Inflammatory macrophage (primary cell): ENCODE measurements at places on chromosomes 2 and 18.
A peak's percentile ranks its signal among the peaks of the same experiment; 100 is the strongest.

DNA sequence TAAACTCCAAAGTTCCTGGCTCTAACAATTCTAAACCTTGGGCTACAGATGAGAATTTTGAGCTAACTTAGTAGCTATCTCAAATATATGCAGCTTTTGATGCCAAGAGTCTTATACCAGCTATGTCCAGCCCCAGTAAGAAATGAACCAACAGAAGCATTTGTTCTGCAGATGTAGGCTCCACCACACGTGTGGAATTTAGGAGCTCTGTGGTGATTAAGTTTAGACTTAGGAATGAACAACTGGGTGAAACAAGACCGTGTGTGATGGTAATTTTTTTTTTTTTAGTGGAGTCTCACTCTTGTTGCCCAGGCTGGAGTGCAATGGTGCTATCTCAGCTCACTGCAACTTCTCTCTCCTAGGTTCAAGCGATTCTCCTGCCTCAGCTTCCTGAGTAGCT is 179.7 kb downstream of the ANKRD30B start:
- DNase-seq = no peak

GRCh38 chr2:48315896-48316194 is 214.1 kb upstream of the STON1 start:
- DNase-seq = no peak

DNA sequence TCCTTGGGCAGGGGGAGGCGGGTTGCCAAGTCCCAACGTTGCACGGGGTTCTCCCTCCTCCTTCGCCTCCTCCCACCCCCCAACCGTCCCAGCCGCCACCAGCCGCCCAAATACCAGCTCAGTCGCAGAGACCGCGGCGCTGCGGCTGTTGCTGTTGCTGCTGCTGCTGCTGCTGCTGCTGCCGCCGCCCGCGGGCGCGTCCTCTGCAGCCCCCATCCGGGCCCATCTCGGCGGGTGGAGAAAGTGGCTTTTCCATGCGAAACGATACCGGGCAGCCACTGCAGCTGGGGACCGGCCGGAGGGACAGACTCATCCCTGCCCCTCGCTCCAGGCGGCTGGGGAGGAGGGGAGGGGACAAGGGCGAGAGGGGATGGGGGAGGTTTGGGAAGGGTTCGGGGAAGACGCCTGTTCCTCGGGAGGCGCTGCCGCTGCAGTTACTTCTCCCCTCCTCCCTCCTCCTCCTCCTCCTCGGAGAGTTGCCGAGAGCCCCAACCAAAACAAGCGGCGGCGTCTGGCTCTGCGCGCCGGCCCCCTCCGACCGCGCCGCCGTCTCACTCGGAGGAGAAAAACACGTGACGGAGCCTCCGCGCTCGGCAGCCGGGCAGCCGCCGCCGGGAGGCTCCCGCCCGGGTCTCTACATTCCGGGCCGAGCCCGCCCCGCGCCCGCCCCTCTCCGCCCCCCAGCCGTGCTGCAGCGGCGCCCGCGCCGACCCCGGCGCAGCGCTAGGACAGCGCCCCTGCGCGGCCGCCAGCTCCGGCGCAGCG is at the start of gene IRS1:
TSS of gene IRS1 (minus strand) at position 610 of the 765 bp plus-strand sequence. CDS start 1,082 bp downstream, outside the sequence.
- DNase-seq = peak; percentile 15

DNA sequence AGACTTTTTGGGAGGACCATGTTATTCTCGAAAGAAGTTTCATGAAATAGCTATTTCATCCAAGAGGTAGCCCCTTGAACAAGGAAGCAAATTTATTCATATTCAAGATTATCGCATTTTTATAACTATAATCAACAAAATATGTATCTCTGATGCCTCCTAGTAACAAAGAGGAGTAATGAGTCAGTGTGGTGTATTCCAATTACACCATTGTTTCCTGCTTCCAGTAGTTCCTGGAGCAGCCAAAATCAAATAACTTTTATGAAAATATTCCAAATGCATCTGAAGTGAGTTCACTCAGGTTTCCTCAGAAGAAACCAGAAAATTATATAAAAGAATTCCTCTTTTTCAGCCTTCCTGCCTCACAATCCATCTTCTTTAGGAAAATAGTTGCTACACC is 43.0 kb downstream of the ANKRD36B start:
- no peak for DNase-seq

GRCh38 chr2:102033031-102033749 is 41.4 kb downstream of the IL1R2 start:
- DNase-seq = peak; percentile 90

DNA sequence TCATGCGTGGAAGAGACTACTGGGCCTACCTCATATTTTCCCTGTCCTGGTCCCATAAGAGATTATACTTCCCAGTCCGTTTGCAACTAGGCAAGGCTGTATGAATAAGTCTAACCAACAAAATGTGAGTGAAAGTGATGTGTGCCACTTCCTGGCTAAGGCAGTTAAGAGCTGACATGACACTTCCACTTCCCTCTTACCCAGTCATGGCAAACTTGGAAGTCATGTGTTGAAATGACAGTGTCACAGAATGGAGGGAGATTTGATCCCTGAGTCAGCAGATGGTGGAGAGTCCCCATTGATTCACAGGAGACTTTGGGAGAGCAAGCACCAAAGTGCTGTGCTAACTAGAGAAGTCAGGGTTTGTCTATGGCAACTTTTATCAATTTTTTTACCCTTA is 36.4 kb downstream of the TACR1 start:
- DNase-seq = peak; percentile 79

GRCh38 chr2:45002686-45003085 is 6.6 kb downstream of the SIX2 start:
- DNase-seq = no peak

DNA sequence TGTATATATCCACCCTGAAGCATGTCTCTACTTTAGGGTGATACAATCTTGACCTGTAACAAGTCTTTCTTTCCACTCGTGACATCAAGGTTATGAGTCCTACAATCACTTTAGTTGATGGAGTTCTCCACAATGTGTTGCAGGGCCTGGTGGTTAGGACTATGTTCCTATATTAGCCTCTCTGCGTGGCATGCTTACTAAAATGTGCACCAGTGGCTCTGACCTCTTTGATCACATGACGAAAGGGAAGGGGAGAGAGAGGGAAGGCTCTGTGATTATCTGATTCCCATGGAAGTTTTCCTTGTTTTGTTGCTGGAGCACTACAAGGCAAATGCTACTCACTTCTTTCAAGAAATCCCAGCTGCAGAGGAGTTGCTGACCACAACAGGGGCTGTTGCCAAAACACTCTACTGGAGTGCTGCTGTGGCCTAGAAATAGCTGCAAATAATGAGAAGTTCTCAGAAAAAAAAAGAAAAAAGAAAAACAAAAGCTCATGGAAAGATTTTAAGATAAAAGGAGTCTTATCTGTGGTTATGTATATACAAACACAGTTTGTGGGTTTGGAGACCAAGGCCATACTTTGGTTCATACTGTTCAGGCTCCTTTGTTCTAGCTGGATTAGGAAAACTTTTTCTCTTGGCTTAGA is 272.8 kb upstream of the MMADHC start:
- no peak for DNase-seq

DNA sequence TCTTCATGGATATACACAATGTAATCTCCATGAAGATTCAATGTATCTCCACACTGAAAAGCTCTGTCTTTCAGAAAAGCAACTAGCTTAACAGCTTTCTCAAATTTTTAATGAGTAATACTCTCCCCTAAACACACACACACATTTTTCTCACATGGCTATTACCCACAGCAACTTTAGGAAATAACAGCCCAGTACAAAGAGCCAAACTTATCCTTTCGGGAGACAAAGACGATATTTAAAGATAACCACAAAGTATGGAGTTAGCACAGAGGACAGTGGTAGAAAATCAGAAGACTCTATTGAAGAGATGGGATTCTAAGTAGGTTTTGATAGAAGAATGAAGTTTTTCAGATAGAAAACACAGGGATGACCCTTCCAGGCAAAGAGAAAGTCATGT is 394.9 kb upstream of the TRIB2 start:
- DNase-seq = no peak

DNA sequence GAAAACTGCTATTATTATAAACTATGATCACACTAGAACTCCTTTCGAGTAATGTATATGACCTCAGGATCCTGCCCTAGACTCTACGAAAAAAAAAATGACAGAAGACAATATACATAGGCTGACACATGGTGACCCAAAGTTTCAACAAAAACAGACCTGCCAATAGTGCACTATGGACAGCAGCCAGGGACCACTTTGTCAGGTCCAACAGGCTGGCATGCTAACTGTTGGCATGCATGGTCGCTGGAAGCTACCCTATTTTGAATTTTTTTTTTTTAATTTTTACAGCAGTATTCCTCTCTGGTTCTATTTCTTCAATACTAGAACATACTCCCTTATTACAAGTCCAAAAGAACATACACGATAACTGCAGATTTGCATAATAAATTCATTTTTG is 38.1 kb downstream of the REV1 start:
- no peak for DNase-seq

DNA sequence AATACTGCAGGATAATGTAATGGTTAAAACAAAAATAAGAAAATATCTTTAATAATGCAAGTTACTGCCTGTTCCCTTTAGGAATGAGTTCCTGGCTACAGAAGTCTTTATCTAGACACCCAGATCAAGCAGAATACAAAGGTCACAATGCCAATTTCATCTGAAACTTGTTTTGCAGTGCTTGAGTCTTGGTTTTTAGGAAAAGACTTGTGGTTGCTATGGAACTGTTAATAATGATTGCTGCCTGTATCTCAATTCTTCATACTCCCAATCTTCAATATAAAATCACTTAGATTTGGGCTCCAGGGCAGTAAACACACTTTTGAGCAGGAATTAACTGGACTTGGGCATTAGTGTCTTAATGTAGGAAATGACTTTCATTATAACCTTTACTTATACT is 14.2 kb downstream of the CAVIN2 start:
- DNase-seq = no peak

- peak; percentile 59 for DNase-seq
These were observed 59.3 kb downstream of the DPP4 start for GRCh38 chr2:162014751-162015150.

DNA sequence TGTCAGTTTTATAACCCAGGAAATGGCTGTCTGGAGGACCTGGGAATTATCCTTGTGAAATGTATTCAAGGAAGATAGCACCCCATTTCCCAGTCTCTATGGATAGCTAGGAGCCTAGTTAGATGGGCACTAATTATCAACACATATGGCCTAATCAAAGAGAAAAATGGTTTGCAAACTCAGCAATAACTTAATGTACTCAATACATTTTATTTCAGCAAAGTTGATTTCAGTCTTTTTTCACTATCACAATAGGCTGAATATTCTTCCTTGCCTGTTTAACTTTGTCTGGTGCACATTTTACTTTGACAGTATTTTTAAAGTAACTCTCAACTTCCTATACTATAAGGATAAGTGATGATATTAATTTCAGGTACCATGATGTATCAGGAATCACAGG is 756.3 kb downstream of the CCDC85A start:
- no peak for DNase-seq

DNA sequence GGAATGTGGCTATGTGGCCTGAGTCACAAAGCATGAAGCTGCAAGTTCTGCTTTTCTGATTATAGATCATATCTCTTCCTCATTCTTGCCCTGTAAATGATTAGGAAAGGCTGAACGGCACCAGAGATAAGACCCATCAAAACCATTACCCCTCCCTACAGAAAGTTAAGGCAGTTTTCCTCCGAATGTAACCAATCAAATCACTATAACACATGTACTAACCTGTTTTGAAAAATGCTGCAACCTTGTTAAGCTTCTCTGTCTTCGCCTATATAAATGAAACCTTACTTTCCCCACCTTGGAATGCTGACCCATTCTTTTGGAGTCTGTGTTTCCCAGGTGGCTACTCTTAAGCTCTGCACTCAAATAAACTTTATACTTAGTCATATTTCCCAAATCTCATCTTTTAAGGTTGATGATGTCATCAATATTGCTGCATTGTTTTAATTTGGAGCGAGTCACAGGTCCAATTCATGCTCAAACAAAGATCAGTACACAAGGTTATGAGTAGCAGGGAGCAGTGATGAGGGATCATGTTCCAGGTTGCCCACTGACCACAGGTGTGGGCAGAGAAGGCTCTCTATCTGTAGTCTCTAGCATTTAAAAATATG is 662.3 kb downstream of the IRS1 start:
- peak; percentile 65 for DNase-seq

GRCh38 chr2:148922776-148923475 is 47.9 kb downstream of the KIF5C start:
- DNase-seq = no peak

DNA sequence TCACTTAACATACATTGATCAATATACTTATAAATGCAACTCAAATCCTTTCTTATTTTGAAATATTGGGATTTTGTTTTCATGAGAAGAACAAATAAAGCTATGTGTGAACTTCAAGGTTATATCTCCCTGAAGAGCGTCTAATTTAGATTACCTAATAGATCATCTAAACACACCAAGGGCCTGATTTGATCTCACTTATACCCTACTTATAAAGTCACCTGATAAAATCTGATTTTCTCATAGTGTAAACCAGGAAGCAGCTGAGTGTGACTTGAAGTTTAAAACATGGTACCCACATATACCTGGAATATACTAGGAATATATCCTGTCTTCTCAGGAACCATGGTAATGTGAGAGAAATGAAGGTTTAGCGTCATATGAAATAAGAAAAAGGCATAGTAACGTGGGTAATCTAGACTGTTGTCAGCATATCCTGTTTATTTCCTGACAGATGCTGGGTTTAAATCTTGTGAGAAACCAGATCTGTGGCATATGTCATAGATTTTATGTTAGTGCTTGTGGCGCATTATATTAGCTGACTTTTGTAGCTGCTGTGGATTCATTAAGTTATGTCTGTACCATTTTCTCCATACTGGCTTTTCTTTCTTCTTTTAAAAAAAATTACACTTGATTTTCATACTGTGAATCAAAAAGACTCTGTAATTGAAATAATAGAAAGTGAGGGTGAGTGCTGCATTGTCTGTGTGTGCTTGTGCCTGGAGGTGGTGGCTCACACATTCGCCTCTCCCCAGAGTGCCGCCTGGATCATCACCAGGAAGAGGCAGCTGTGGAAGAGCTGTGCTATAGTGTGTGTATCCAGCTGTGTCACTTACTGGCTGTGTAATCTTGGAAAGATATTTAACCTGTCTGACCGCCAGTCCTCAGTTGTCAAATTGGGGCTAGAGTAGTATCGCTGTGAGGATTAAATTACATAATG is 164.0 kb downstream of the MYO3B start:
- no peak for DNase-seq

GRCh38 chr18:7523772-7524171 is 43.3 kb upstream of the PTPRM start:
- DNase-seq = no peak

DNA sequence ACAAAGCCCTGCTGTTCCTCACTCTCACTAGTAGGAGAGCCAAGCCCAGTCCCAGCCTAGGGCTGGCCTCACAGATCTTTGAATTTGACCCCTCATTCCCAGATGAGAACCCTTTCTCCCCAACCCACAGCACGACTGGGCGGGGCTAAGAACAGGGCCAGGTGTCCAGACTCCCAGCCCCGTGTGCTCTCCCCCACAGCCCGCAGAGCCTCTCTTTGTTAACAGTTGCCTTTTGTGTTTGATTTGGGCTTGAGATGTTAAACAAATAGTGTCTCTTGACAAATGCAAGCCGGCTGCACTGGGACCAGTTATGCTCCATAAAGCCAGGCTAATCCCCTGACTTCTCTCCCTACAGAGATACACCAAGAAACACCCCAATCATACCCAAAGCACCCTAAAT is 4.7 kb upstream of the KCNK3 start:
- DNase-seq = no peak

- DNase-seq = no peak
These were observed 18.7 kb upstream of the NEMP2 start for GRCh38 chr2:190553254-190553653.

GRCh38 chr2:29372185-29372584 is 257.0 kb downstream of the CLIP4 start:
- no peak for DNase-seq

- DNase-seq = no peak
These were observed 31.1 kb downstream of the SLC40A1 start for GRCh38 chr2:189549449-189549832.
